Testis (tissue), 5 donors: ENCODE measurements at places on chromosomes 12 and 14.

DNA sequence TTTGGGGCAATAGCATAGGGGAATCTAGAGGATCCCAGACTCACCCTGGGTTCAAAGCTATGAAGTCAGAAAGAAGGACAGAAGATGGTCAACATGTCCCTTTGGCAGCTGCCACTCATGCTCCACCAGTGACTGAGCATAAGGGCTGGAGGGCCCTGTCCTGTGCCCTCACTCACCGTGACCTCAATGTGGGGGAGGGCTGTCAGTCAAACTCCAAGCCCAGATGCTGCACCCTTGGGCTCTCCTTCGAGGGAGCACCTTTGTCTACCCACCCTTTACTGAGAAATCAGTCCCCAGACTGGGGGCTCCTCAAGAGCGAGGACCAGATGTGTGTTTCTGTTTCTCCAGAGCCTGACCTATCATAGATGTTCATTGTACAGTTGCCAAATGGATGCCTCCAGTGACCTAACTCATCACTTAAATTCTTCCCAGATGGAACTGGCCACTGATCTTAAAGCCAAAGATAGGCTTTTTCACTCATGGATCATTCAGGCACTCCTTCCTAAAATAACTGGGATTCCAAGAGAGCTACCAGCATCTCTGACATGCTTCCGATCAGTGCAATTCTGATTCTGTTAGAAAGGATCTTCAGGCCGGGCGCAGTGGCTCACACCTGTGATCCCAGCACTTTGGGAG lies 27.2 kb upstream of the VSX2 start:
- no peak for DNase-seq

DNA sequence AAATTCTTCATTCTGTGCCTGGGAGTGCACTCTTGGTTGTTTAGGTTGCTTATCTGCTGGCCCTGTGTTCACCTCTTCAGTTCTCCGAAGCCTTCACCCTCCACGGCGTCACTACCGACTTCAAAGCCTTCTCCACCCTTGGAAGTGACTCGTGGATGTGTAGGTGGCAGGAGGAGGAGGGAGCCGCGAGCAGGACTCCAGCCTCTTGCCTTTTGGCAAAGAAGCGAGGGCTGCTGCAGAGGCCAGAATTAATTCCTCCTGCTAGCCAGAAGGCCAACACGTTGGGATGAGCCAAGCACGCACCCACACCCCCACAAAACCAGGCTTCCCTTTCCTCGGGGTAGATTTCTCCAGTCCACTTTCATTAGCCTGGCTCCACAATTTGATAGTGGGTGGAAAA lies 86.5 kb downstream of the TBX5 start:
- no peak for DNase-seq

DNA sequence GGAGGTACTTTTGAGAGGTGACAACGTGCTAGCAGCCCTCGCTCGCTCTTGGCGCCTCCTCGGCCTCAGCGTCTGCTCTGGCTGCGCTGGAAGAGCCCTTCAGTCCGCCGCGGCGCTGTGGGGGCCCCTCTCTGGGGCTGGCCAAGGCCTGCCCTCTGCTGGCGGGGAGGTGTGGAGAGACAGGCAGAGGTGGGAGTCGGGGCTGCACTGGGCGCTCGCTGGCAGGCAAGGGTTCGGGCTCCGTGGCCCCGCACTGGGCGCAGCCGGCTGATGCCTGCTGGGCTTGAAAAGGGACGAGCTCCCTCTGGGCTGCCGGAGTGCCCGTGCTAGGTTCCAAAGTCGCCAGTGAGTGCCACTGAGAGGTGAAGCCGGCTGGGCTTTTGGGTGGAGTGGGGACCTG lies 580.0 kb downstream of the DIO2 start:
- peak; percentile 42 for DNase-seq

DNA sequence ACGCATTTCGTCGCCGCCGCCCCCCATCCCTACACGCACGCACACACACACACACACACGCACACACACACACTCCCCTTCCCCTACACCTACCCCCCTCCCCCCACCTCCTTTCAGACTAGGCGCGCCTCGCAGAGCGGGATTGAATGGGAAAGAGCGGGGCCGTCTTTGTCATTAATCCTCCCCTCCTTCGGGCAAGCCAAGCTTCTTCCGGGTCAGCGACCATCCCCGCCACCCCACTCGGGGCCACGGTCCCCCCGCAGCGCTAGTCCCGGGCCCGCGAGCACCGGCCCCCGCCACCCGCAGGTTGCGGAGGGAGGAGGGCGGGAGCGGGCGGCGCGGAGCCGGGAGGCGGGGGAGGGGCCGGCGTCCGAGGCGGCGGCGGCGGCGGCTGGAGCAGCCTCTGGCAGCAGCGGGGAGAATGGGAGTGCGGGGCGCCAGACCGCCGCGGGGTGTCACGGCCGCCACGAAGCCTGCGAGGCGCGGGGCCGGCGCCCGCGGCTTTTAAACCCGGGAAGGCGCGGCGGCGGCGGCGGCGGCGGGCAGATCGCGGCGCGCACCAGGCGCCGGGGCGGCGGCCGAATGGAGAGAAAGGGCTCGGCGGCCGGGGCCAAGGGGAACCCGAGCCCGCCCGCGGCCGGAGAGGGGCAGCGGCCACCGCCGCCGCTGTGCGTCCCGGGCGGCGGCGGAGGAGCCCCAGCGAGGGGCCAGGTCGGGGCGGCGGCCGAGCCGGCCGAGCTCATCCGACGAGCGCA lies at the start of gene TTC9:
TTC9 (plus strand) TSS at position 369 of the 755 bp plus-strand sequence; CDS start at position 583, 214 bp downstream.
- no peak for DNase-seq

DNA sequence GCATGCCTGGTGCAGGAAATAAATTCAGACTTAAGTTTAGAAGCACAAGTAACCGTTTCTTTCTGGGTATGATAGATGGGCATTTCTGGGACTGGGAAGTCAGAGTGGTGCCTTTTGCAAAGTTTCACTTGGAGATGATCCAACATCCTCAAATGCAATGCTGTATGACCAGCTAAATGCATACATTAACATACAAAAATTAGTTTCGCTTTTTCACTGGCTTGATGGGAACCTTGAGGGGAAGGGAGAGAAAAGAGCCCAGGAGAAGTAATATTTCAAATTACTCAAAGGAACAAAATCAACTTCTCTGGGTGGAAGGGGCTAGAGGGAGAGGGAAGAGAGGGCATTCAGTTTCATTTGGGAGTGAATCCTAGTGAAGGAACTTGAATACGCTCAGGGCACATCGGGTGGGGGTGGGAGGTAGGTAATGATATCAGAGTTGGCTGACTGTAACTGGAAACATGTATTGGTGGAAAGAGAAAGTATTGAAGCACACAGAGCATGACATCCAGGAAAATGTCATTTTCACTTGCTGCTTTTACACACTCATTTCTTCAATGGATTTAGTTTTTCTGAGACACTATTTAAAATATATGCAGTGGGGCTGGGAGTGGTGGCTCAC lies 175.5 kb downstream of the PTPRO start:
- no peak for DNase-seq

GRCh38 chr12:26195641-26196420 lies 458 bp downstream of the SSPN start:
- peak; percentile 69 for DNase-seq

- no peak for DNase-seq
Measured at GRCh38 chr12:105698075-105698474, 367.6 kb downstream of the C12orf75 start.

- DNase-seq = no peak
Measured at GRCh38 chr14:91350813-91351511, 66.7 kb downstream of the CCDC88C start.

GRCh38 chr12:3697311-3697870 lies 55.5 kb downstream of the CRACR2A start:
- DNase-seq = no peak

GRCh38 chr12:64560396-64561301 lies 49.6 kb upstream of the RASSF3 start:
- DNase-seq = no peak

DNA sequence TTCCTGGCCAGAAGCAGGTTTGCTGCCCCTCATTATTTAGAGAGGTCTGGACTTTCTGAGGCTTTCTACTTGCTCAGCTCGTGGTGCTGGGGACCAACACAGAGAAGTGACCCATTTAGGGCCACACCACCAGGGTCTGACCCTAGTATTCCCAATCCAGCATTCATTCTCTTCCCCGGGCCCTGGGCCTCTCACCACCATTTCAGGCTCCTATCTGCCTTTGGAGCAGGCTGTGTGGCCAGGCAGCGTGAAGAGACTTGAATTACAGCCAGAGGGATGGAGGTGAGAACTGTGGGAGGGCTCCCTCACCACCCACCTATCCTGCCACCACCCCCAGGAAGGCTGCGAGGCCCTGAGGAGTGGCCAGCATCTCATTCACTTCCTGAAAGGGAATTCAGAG lies 24.6 kb downstream of the FAM222A start:
- DNase-seq = no peak

DNA sequence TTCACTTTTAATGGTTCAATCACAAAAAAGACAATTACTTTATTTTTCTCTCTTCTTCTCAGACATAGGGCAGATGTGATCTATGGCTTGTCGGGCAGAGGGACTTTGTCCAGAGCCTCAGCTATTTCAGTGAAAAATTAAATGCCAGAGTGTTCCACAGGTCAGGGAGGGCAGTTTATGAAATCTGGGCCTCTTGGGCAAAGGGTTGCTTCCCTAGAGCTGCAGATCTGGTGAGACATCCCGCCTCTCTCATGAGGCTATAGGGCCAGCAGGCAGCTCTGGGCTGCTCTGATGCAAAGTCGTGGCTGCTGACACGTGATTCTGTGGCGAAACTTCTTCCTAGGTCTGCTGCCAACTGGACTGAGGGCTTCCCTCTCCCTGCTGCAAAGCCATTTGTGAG lies 6.0 kb downstream of the CLMN start:
- DNase-seq = peak; percentile 69

DNA sequence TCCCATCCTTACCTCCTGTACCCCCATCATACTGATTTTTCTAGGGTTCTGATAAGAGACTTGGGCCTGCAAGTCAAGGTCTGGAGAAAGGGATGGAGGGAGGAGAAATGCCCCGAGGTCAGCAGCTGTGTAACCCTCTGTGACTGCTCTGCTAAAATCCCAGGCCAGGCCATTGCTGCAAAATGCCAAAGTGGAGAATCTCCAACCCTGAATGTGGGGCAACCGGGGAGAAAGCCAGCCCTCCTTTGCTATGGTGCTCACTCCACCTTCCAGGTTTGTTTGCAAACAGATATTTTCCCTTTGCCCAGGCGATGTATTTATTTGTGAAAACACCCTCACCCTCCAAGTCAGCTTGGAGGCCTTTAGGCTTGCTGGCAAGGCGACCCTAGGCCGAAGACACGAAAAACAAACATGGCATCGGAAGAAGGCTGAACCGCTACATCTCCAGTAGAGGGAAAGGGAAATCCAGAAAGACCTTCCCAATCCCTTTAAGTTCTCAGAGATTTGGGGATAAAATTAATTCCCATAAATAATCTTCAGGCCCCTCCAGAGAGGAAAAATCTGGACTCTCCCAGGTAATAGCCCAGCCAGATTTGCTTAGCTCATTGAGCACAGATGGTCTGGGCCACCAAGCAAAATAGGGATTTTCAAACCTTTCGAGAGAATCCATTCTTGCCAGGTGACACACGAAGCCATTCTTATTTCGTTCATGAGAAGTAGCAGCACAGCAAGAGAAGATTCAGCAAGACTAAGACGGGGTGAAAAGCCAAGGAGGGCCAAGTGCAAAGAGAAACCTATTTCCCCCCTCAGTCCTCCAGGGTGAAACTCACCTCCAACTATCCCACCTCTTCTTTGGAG lies 1.3 kb upstream of the TBX5 start:
- no peak for DNase-seq

DNA sequence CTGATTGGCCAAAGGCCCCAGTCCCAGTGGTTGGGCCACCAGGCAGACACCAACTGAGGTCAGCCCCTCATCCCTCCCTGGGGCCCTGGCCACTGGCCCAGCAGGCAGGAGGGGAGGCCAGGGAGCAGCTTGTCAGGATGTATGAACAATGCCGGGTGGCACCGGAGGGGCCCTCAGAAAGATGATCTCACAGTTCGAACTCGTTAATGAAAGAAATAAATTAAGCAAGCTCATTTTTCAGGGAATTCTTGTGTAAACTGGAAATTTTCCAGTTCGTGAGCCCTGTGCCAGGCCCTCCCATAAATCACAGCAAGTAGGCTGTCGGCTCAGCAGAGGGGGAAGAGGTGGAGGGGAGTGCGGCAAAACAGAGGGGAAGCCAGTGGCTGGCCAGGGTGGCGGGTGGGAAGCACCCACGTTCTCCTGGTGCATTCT lies 177.0 kb upstream of the VASH1 start:
- no peak for DNase-seq

DNA sequence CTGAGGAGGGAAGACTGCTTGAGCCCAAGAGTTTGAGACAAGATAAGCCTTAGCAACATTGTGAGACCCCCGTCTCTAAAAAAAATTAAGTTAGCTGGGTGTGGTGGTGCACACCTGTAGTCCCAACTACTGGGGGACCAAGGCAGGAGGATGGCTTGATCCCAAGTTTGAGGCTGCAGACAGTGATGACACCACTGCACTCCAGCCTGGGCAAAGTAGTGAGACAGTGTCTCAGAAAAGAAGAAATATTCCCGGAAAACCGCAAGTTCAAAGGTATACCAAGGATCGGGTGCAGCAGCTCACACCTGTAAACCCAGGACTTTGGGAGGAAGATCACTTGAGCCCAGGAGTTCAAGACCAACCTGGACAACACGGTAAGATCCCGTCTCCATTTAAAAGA lies 5.8 kb downstream of the PTGES3 start:
- DNase-seq = no peak
